ENCODE measurements at places on chromosomes 13 and 19.

- no peak for DNase-seq
Measured at GRCh38 chr13:49443357-49443703, 534 bp downstream of the CAB39L start.

GRCh38 chr13:21837841-21838551 lies 167.1 kb downstream of the FGF9 start:
- DNase-seq: no peak

DNA sequence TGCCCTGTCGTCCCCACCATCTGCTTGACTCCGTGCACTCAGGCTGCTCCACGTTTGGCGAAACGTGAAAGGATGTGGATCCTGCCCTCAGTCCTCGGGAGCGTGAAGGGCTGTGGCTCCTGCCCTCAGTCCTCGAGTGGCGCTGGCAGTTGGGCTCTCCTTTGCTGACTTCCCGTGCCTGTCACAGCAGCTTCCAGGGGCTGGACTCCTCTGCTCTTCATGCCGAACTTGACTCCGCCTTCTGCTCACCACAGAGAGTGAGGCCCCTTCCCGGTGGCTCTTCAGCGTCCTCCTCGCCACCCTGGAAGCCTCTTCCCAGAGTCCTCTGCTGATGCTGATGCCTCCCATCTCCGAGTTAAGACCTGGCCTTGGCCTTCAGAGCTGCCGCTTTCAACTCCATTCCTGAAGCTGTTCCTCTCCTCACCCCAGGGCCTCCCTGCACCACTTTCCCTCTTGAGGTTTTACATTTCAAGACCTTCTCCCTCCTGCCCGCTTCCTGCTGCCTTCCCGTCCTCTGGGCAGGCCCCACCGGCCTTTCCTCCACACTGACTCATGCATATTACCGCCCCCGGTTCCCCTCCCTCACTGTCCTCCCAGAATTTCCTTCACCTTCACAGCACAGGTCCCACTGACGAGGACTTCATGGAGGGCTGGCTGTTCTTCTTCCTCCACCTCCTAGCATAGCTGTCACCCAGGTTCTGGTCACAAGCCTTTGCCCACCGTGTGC lies 111.7 kb downstream of the SHISA2 start:
- no peak for DNase-seq

DNA sequence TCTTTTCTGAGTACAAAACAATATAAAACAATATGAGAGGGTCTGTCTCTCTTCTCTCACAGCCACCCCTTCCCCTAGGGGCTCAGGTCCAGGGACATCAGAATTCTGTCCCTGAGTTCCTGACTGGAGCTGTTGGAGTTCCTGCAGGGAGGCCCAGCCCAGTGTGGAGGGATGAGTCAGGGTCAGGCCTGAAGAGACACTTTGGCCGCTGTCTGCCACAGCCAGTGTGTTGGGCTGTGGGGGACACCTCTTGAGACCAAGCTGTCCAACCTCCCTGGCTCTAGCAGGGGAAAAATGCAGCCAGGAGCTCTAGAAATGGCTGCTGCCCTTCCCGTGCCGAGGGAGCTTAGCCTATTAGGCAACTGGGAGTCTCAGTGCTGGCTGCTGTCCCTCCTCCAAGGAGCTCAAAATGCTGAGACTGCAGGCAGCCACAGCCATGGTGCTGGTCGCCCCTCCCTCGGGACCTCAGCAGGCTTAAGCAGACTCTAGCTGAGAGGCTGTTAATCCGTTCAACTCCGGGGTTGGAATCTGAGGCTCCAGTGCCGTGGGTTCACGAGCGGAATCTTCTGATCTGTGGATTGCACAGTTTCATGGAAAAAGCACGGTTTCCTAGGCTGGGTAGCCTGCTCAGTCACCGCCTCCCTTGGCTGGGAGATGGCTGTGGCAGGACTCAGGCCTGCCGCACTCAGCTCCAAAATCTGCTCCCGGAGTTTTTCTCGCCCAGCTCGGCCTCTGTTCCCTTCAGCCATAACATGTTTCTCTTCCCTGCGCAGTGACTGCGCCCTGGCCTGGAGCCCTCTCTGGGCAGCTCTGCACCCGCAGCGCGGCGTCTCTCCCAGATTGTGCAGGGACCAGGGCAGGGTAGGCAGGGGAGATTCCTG lies 3.8 kb upstream of the ZNF626 start:
- no peak for DNase-seq

DNA sequence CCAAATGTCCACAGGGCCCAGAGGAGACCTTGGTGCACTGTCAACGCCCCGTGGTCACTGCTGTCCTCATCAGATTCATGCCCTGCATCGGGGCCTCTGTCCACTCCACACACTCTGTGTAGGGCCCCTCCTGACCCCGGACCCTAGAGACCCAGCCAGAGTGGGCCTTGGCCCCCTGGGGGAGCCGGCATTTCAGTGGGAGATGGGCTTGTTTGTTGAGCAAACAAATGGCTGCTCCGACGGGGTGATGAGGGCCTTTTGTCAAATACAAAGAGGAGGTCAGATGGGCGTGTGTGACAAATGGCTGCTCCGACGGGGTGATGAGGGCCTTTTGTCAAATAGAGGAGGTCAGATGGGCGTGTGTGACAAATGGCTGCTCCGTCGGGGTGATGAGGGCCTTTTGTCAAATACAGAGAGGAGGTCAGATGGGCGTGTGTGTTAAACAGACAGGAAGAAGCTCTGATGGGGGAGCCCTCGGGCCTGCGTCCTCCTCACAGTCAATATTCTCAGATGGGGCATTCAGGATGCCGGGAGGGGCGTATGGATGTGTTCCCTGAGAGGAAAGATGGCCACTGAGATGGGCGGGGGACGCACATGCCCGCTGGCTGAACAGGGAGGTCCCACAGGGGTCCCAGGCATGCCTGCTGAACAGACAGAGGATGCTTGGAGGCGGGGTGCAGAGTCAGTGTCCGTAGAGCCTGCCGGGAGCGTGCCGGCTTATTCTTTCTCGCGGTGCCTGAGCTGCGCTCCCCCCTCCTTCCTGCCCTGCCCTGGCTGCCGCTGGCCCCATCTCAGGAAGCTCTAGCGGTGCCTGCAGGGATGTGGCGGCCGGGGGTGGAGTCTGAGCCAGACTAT lies 36.3 kb downstream of the SMIM24 start:
- no peak for DNase-seq

DNA sequence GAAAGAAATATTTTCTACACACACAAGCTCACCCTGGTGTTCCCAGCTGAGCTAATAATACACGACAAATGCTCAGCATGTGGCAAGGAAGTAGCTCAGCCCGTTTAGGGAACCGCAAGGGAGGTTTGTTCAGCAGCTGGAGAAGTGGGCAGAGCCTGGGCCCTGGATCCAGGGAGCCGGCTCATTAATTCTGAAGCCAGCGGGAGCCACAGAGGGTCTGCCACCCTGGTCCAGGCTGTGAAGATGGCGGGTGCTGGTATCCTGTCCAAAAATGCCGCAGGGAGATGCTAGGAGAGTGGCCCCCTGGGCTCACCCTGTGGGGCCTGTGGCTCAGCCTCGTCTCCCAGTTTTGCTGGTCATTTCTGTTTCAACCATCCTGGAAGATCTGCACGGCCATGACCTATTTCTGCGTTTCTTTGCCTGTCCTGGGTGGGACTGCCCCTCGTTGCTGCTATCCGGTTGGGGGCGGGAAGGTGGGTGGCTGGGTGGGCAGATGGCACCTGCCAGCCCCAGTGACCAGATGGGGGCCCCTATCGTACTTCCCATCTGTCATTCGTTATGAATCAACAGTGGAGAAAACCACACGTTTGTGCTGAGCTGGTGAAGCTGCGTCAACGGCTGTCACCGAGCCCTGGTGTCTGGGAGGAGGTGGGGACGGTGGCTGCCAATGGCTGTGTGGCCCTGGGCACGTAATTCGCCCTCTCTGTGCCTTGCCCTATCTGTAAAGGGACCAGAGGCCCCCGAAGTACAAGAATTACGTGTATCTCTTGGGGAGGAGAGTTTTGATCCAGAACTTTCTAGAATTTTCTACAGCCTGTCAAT lies 2.7 kb upstream of the GNA15 start:
- peak; percentile 70 for DNase-seq

GRCh38 chr13:66655847-66656454 lies 574.2 kb downstream of the PCDH9 start:
- no peak for DNase-seq

GRCh38 chr19:44824761-44825160 lies 15.9 kb downstream of the BCAM start:
- no peak for DNase-seq

- no peak for DNase-seq
Measured at GRCh38 chr13:39952249-39953233, 297.1 kb downstream of the COG6 start.

- DNase-seq: no peak
Measured at GRCh38 chr19:41533671-41534215, 42.2 kb upstream of the CEACAM21 start.

DNA sequence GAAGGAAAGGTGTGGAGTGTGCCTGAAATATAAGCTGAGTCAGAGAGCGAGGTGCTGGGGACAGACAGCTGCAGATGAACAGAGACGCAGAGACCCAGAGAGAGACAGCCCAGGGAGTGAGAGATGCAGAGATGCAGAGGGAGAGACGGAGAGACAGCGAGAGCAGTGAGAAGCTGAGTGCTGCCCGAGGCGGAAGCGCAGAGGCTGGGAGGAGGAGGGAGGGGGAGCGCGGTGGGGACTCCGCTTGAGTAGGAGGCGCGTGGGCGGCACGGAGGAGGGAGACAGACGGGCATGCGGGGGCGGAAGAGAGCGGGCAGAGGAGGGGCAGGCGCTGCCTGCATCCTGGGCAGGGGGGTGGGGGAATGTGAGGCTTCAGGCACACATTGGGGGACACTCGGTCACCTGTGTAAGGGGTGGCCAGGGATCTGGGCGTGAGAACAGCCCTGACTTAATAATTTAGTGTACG lies 25.7 kb downstream of the SLC8A2 start:
- peak; percentile 72 for DNase-seq

DNA sequence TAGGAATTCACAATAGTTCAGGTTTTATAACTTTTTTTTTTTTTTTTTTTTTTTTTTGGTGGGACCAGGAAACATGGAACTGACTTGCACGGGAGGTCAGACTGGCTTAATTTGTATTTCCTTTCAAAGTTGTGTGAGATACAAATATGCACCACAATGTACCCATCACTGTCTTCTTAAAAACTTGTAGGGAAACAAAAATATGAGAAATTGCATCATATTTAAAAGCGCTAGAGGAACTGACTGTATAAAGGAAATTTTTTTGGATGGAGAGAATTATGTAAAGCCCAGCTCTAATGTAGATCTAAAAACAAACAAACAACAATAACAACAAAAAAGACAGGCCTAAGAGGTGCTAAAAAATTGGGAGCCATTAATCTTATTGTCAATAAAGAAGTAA lies 246.5 kb downstream of the DCT start:
- no peak for DNase-seq

GRCh38 chr13:80039000-80039399 lies 301.9 kb downstream of the SPRY2 start:
- DNase-seq: no peak

GRCh38 chr19:11383706-11384048 lies 437 bp downstream of the EPOR start:
- no peak for DNase-seq

DNA sequence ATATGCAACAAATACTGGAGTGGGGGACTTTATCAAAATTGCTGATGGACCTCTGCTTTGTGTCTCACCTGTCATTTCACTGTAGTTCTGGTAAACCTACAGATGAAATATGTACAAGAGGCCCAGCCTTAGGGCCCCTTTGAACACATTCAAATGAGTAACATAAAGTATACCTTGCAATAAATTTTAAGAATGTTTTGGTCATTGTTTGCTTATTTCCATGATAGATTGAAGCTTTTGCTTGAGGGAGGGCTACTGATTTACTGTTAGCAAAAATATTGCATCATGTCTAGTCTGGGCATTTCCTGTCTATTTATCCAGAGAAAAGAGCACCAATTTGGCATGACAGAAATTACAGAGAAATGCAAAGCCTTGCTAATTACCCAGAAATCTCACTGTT lies 705.5 kb upstream of the PCDH9 start:
- DNase-seq: no peak

- DNase-seq: no peak
Measured at GRCh38 chr19:39410831-39411080, 1.7 kb upstream of the PLEKHG2 start.

- no peak for DNase-seq
Measured at GRCh38 chr19:32442650-32443049, 37.1 kb downstream of the DPY19L3 start.

DNA sequence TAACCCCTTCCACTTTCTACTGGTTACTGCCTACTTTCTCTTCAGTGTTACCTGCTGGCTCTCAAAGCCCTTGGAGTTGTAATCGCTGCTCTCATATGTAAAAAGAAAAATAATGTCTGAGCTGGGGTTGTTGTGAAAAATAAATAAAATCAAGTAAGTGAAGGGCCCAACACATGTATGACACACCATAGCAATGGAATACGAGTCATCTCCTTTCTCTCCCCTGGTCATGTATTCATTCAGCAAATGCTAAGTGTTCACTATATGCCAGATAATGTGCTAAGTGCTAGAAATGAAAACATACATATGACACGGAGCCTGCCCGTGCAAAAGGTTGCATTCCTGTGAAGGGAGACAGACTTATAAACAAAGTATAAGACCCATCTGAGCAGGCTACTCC lies 535.0 kb downstream of the RFC3 start:
- DNase-seq: no peak

- DNase-seq: peak; percentile 50
Measured at GRCh38 chr19:18594096-18594823, 5.7 kb downstream of the REX1BD start.

- DNase-seq: no peak
Measured at GRCh38 chr13:19519049-19519448, 42.3 kb downstream of the TPTE2 start.

GRCh38 chr19:4443966-4444764 lies 13.4 kb downstream of the UBXN6 start:
- DNase-seq: no peak

GRCh38 chr13:73960474-73960873 lies 173.7 kb downstream of the KLF12 start:
- no peak for DNase-seq

DNA sequence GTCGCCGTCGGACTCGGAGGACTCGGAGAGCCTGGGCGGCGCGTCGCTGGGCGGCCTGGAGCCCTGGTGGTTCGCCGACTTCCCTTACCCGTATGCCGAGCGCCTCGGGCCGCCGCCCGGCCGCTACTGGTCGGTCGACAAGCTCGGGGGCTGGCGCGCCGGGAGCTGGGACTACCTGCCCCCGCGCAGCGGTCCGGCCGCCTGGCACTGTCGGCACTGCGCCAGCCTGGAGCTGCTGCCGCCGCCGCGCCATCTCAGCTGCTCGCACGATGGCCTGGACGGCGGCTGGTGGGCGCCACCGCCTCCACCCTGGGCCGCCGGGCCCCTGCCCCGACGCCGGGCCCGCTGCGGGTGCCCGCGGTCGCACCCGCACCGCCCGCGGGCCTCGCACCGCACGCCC lies 2.5 kb upstream of the GRWD1 start:
- no peak for DNase-seq

Measured in activated CD8-positive, alpha-beta memory T cell treated with anti-CD3 and anti-CD28 coated beads for 4 hours (primary cell).